Fibroblast of lung (primary cell): ENCODE measurements at places on chromosomes 6 and 20.

DNA sequence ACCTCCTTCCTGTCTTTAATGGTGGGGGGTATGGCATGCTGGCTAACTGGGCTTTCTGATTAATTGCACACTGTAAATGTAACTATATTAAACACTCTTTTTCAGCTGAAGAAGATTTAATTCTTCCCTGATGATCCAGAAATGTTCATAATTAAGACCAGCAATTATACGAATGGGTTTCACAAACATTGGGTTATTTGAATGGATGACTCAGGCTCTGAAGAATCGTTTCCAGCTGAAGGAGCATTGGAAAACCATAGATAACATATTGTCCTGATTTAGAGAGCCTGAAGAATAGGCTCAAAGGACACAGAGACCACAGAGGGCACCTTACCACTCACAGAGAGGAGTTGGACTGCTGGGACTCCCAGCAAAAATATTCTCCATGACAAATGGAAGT lies 130.7 kb upstream of the SSTR4 start:
- DNase-seq: no peak

- DNase-seq: peak; percentile 80
These were observed 6.8 kb upstream of the MAPK13 start for GRCh38 chr6:36123270-36124139.

- DNase-seq: no peak
These were observed 349.9 kb downstream of the THBS2 start for GRCh38 chr6:168903613-168904345.

DNA sequence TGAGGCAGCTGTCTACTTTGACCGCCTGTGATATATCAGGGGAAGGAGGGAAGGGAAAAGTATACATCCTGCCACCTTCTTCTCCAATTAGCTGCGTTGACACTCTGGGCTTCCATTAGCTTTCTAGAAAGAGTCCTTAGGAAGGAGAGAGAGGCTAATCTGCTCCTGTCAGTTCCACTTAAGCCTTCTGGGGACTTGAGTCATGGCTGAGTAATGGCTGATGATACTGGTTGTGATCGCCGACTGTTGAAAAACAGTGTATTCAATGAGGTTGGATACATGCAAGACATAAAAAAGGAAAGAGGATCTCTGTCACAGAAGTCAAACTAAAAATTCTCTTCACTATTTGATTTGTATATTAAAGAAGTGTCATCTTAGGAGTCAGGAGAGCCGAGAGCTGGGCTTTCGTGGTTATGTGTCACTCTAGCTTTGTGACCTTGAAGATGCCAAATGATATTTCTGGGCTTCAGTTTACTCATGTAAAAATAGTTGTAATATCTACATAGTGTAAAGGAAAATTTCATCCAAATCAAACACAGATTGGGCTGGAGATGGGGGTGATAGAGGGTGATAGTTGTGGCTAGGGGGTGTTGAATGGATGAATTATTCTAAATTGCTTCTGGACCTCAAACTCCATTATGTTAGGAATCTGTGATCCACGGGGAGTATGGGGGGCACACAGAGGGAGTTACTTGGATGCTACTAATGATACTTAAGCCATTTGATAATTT lies 189.0 kb downstream of the UST start:
- DNase-seq: peak; percentile 41

GRCh38 chr6:9979996-9980395 lies 434.9 kb downstream of the TFAP2A start:
- DNase-seq: no peak

GRCh38 chr6:96249755-96250154 lies 234.0 kb downstream of the FUT9 start:
- no peak for DNase-seq

- DNase-seq: no peak
These were observed 132.6 kb upstream of the ASCC3 start for GRCh38 chr6:101013612-101014195.

DNA sequence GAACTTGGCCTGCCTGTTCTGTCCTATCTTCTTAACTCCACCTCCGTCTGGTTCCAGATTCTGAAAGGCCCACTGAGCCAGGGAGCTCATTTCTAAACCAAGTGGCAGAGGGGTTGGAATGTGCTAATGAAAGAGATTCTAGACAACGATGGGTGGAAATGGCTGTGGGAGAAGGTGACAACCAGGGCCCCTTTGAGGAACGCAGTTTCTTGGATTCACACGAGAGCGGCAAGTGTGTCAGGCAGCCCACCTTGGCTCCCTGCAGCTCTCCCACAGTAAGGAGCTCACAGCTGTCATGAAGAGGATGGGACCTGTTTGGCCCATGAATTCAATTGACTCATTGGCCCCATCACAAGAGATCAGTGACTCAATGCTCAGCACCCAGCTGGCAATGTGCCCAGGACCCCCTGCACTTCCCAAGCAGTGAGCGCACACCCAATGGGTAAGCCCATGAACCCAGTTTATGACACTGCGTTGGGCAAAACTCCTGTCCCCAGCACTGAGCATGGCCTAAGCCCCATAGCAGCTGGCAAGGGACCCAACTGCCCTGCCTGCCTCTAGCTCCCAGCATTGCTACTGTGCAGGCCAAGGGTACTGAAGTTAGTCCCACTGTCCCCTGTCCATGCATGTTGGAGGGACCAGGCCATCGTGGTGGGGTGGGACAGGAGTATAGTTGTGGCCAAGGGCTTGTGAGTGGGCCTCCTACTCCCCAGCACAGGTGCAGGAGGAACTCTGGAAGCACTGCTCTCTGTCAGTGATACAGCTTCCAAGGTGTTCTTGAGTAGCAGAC lies 16.4 kb downstream of the MRPS18A start:
- peak; percentile 9 for DNase-seq

GRCh38 chr6:135265278-135265677 lies 84.2 kb downstream of the MYB start:
- DNase-seq: no peak
